ENCODE measurements at places on chromosomes 2 and 18.

GRCh38 chr2:27721884-27722485 lies 49.5 kb upstream of the MRPL33 start:
- DNase-seq = no peak

GRCh38 chr2:64727013-64727767 lies 73.5 kb upstream of the SERTAD2 start:
- DNase-seq = peak; percentile 76

GRCh38 chr2:193153576-193153975 lies 958.8 kb upstream of the TMEFF2 start:
- no peak for DNase-seq

DNA sequence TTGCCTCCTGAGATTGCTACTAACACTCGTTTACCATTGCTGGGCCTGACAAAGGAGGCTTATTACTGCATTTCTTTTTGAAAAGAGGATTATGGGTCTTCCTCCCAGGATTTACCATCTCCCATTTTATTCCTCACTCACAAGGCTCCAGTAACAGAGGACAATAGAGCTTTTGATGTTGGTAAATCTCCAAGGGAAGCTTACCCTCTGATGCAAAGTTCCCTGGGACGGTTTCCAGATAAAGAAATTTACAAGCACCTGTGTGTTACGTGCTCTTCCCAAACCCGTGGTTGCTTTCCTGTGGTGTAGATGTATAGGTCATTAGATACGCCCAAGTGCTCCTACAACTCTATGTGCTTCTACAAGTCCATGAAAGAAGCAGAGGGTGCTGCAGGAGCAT lies 17.1 kb downstream of the VSNL1 start:
- DNase-seq = no peak

GRCh38 chr18:73879766-73880165 lies 267.9 kb downstream of the FBXO15 start:
- peak; percentile 39 for DNase-seq

GRCh38 chr18:56505971-56506370 lies 132.4 kb downstream of the TXNL1 start:
- no peak for DNase-seq

DNA sequence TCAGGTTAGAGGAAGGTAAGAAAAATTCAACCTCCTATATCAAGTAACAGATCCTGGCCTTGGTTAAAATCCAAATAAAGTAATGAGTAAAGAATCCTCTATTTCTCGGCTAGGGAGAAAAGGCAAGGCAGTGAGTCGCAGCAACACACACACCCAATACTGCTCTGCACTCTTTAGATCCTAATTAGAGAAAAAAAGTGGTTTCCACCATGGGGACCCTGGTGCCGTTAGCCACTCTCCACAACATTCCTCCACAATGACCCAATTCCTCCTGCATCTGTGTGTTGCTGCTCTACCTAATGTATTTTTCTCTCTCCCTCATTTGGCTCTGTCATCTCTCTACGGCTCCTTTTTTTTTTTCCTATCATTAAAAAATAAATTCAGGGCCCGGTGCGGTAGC lies 462.7 kb downstream of the METTL4 start:
- DNase-seq = no peak

GRCh38 chr2:99597616-99598015 lies 107.8 kb upstream of the REV1 start:
- no peak for DNase-seq

GRCh38 chr2:169361706-169362117 lies 622 bp downstream of the LRP2 start:
- peak; percentile 10 for DNase-seq

- no peak for DNase-seq
These were observed 16.7 kb downstream of the LANCL1 start for GRCh38 chr2:210459880-210460279.

- DNase-seq = no peak
These were observed 86.3 kb upstream of the FSHR start for GRCh38 chr2:49240608-49241007.

DNA sequence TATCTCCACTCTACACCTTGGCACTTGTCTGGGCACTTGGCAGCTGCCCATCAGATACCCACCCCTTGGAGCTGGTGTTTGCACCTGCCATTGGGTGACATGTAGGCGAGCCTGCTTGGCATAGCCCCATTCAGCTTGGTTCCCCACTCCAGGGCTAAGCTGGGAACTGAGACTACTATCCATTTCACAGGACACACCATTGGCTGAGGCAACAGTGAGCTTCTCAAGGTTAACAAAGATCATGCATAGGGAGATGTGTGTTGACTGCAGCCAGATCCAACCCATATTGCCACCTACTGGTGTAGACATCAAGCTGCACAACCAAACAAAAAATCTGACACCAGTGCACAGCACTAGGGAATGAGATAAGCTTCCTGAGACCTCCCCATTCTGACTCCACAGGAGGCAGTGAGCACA lies 1389.8 kb upstream of the TMEFF2 start:
- peak; percentile 88 for DNase-seq

DNA sequence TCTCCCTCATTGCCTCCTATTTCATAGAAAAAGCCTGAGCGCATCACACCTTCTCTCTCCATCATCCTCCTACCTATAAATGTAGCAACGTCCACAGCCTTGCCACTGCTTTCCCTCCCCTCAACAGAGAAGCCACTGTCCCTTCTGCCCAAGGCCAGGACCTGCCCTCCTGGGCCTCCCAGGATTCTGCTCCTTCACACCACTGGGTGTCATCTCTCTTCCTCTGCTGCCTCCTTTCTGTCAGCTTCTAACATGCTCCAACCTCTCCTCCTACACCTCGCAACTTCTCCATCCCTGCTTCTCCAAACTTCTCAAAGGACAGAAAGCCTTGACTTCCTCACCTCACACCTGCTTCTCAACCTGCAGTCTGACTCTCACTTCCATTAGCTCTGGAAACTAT lies 21.2 kb upstream of the ME2 start:
- peak; percentile 11 for DNase-seq

GRCh38 chr18:30106356-30106755 lies 936.2 kb downstream of the DSC3 start:
- no peak for DNase-seq

DNA sequence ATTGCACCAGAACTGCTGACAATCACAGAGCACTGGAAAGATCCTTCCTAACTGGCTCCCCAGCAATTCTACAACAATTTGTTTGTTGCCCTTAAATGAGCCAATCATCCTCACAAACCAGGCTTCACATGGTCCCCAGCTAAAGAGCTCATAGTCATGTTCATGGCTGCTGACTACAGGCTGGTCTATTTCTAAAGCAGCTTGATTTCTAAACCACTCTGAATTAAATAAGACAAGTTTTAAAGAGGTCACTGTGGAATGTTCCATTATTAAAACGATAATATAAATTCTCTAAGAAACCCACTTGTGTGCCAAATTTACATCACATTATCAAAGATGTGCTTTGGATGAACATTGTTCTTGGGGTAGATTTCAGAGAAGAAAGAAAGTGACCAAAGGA lies 110.7 kb downstream of the COPS8 start:
- no peak for DNase-seq

DNA sequence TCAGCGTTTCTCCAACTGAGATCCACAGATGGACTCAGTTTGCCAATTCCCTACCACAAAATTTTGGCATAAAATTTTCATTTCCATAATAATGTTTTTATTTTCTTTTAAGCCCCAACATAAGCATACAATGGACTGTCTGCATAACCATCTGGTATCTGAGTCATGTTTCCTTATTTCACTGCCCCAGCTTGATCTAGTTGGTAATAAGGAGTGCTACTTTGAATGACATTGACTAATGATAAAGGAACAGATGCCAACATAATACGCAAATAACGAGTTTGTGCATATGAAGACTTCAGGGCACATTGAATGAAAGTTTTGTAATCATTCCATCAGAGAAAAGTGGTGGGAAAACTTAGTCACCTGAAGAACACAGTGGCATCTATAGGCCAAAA lies 8.8 kb upstream of the MBD2 start:
- DNase-seq = no peak

GRCh38 chr2:215604606-215605005 lies 168.7 kb upstream of the FN1 start:
- no peak for DNase-seq

DNA sequence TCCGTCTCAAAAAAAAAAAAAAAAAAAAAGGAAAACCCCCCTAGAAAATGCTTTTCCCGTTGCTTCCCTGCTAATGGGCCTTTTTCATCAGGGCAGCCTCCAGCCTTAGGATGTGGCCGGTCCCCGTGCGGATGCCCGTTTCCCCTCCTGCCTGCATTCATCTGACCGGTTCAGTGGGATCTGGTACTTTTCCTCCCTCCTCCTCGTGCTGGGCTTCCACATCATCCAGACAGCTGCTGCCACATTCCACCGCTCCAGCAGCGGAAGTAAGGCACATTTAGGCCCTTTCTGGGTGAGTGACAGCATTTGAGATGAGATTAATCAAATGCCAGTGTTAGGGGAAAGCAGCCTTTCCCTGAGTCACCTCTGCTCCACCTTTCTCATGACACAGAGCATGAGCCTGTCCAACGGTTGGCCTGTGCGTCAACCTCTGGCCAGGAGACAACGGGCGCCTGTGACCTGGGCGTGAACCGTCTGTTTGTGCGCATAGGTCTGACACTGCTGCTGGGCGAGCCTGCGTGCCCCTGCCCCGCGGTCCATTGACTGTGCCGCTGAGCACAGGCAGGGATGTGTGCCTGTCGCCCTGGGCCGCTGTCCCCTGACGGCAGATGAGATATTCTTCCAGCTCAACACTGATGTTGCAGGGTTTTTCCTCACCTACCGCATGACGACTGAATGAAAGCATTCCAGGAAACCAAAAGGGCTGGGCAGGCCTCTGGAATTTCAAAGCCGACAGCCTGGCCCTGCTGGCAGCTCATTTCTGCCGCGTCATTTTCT lies 174.0 kb downstream of the TGIF1 start:
- DNase-seq = peak; percentile 99

DNA sequence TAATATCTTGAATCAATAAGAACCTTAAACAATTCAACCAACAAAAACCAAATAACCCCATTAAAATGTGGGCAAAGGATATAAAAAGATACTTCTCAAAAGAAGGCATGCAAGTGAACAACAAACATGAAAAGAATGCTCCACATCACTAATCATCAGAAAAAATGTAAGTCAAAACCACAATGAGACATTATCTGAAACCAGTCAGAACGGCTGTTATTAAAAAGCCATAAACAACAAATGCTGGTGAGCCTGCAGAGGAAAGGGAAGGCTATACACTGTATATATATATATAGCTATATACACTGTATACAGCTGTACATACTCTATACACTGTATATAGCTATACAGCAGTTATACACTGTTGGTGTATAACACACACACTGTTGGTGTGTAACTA lies 47.8 kb upstream of the GALNT13 start:
- DNase-seq = no peak

- no peak for DNase-seq
These were observed 179.9 kb downstream of the RPIA start for GRCh38 chr2:88871336-88871735.

- peak; percentile 71 for DNase-seq
These were observed 889 bp downstream of the ZC3H15 start for GRCh38 chr2:186486651-186487647.

- no peak for DNase-seq
These were observed 102.7 kb upstream of the SMAD2 start for GRCh38 chr18:48032876-48033789.

GRCh38 chr2:98479959-98480524 lies 35.4 kb downstream of the INPP4A start:
- DNase-seq = no peak

GRCh38 chr2:11213090-11213638 lies 57.9 kb downstream of the SLC66A3 start:
- no peak for DNase-seq

- DNase-seq = no peak
These were observed 168.0 kb upstream of the ALKAL2 start for GRCh38 chr2:455913-456312.

DNA sequence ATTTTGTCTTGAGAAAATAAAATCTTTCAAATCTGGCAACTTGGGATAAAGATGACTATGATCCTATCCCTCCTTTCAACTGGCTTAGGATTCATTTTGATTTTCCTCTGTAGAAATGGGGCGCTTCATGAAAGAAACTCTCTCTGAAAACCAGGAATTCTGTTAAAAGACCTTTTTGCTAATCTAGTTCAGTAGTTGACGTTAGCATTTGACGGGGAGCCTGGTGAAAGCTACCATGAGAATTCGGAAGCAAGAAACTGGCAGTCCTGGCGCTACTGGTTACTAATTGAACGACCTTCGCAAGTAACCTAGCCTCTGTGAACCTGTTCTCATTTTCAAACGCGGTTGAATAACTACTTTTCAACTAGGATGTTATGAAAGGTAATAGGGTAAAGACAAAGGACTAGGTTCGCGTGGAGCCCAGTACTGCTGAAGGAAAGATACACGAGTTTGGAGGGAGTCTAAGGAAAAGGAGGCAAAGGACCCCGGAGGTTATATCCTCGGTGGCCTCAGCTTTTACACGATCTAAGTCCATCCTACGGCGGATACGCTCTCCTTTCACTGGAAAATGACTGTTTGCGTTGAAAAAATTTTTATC lies 604 bp upstream of the STK11IP start:
- DNase-seq = no peak

DNA sequence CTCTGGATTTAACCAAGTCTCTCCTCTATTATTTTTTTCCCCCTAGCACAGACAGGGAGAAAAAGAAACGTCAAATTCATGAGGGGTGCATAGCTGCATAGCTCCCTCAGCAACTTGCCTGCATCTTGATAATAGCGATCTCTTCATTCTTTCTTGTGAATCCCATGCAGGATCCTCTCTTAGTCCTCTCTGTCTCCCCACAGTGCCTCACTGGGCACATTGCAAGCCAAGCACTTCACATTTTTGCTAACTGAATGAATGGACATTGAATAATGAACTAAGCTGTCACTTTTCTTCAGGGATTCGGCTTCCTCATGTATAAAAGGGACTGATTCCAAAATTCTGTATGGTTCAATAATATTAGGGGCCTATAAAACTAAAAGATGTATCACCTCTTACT lies 2.9 kb upstream of the EPB41L3 start:
- DNase-seq = peak; percentile 47

Measured in OCI-M1 (cell line).